AG10803 (cell line): ENCODE measurements at places on chromosomes 5 and 9.

- no peak for DNase-seq
Measured at GRCh38 chr5:131212471-131213021, 41.8 kb downstream of the LYRM7 start.

DNA sequence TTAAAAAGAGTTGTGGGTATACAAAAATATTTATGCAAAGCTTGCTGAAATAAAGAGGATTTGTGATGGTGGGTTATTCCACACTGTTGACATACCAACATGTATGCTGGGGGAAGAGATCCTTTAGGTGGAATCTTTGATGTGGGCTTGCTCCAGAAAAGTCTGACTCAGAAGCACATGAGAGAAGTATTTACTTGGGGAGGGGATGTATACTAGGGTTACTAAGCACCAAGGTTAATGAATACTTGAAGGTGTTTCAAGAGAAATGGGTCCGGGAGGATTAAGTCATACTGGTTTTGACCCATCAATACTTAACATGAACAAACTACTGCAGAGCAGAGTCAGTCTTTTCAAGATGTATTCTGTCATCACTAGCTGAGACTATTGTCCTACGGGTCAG lies 316.4 kb upstream of the GRIN3A start:
- no peak for DNase-seq

- DNase-seq, result no peak
Measured at GRCh38 chr5:154107010-154107409, 68.2 kb downstream of the MFAP3 start.

DNA sequence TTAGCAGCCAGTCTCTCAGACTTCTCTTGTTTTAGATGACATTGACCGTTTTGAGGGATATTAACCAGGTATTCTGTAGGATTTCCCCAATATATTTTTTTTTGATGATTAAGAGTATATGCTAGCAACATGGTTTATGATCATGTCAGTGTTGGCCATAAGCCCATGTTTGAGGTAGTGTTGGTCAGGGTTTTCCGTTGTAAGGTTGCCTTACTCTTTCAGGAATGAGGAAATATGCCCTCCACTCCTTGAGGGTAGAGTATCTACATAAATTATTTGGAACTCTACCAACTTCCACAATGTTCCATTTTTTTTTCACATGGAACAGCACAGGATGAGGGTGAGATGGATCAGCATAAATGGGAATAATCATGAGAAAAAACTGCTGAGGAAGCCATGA lies 188.4 kb upstream of the PRDM9 start:
- no peak for DNase-seq

GRCh38 chr9:127176631-127177030 lies 54.2 kb upstream of the ANGPTL2 start:
- no peak for DNase-seq

DNA sequence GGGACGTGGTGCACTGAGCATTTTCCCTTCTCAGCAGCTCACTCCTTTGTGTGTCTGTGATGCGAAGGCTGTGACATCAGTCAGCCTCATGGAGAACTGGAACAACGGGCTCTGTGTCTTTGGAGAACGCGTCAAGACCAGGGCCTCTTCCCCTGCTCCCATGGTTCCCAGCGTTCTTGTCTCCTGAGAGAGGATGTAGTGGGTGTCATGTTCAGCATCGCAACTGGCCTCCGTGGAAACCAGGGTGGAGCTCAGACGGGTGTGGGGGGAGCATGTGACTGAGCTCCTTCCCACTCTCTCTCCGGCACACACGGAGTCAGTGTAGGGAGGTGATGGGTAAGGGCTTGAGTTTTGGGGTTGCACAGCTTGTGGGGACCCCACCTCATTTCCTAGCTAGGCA lies 59.7 kb downstream of the TENT4A start:
- no peak for DNase-seq
